ENCODE measurements at places on chromosomes 7 and 10.

DNA sequence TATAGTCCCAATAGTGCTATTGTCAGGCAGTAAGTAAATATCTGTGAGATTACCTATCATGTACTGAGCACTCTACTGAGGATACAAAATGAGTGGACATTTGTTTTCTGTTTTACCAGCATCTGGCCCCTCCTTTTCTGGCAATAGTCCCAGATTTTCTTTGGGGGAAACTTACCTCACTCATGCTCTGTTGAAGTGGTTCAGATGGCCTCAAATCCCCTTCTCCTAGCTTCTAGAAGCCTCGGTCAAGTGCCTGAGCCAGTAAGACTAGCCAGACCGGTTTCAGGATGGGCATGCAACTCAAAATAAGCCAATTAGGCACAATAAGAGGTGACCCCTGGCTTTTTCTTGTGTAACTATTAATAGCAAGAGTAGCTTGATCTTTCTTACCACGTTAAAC, 19.7 kb downstream of the TRDMT1 start:
- DNase-seq: no peak

DNA sequence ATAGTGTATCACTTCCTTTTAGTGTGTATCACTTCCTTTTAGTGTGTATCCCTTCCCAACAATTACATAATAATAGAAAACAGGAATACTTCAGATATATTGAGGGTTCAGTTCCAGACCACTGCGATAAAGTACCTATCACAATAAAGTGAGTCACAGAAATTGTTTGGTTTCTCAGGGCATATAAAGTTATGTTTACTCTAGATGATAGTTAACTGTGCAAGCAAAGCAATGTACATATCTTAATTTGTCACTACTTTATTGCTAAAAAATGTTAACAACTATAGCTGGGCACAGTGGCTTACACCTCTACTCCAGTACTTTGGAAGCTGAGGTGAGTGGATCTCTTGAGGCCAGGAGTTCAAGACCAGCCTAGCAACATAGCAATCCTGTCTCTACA, 938.4 kb downstream of the CCSER2 start:
- DNase-seq: no peak

GRCh38 chr7:49228426-49229098, 304.2 kb downstream of the CDC14C start:
- DNase-seq: no peak

DNA sequence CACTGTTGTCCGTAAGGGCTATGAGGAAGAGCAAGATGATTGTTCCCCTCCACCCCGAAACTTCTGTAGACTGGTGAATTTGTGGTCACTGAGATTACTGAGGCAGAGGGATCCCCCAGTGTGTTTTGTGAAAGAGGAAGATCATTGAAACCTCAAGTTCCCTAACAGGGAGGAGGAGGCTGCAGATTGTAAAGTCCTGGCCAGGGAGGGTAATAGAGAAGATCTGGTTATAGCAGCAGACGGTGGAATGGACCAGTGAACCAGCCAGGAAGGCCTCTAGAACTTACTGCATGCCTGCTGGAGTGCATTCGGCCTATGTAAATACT, 31.1 kb downstream of the LMTK2 start:
- DNase-seq: no peak

DNA sequence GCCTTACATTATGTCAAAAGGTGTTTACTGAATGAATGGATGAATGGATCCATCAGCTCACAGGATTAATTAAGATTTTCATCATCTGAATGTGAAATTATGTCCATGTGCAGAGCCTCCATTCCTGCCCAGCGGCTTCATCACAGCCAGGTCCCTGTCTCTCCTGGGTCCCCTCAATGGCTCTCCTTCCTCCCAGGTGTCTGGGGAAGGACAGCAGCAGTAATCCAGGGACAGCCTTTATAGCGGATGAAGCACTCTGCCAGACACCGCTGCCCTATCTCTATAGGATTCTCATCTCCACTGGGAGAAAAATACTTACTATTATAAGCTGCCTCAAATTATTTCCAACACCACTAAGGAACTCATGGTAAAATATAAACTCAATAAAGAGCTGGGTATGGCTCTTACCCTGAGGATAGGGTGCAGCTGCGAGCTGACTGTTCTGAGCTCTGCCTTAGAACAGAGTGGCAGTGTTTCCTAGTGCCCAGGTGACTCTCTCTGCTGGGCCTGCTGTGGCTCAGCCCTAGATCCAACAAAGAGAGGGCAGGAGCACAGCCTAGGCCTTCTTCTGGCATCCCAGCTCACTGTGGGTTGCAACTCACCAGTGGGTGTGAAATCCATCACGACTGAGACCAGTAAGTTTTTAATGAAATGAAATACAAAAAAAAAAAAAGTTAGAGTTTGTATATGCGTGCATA, 38.3 kb downstream of the GPRIN2 start:
- no peak for DNase-seq

- no peak for DNase-seq
Measured at GRCh38 chr7:4999369-4999950, 40.5 kb upstream of the MMD2 start.

GRCh38 chr7:130951303-130951975, 217.4 kb upstream of the KLF14 start:
- no peak for DNase-seq

- no peak for DNase-seq
Measured at GRCh38 chr7:67918158-67918557, 921.5 kb downstream of the TYW1 start.

DNA sequence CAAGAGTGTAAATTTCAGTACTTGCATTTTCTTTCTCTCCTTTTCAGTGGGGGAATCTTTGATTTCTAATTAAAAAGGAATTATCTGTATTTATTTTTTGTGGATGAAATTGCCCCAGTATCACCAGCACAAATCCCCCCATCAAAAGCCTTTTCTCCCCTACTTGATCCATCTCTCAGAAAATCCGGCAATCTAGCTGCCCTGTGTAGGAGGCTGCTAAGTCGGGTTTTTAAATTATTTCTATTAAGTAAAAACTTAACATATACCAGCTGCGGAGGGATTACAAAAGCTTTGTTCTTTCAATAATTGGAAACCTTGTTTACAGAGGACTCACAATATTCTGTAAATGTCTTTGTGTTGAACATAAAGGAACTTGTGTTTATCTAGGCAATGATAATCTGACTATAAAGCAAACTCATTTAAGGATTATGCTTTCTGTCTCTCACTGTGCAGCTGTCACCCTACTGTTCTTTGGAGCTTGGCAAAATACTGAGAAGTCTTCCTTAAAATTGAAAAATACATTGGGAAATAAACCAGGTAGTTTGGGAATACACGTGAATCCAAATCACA, 177.4 kb upstream of the PRR15 start:
- DNase-seq: no peak

DNA sequence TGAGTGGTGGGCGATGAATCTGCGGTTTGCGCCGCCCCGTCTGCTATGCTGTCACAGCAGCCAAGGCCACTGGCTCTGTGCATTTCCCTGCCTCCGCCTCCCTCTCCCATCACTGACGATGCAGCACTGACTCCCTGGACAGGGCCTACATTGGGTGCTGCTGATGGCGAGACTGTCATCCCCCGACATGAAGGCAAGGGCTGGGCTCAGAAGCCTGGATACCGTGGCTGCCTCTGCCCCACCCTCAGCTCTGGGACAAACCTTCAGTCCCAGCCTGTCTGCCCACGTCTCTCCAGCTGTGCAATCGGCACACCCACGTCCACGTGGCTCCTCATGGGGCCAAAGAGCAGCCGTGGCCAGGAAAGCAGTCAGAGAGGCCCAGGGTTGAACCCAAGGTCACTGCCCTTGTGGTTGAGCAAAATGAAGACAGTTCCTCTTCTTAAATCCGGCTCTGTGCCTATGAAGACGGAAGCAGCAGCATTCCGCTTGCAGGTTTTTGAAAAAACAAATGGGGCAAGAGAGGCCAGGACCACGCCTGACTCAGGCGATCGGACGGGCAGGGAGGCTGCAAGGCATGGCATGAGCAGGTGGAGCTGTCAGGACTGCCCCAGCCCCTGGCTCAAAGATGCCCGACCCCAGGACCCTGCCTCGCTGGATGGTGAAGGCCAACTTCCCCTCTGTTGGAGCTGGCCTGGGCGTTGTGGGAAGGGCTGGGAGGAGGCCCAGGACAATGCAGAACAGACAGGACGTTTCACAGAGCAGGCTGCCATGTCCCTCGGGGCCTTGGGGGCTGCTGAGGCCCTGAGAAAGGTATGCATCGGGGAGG, 517.5 kb downstream of the DNAJB6 start:
- DNase-seq: no peak

- no peak for DNase-seq
Measured at GRCh38 chr7:108613147-108613948, 43.7 kb downstream of the DNAJB9 start.

Data from esophagus squamous epithelium (tissue), 5 donors.